ENCODE measurements at places on chromosomes 6 and 20.

DNA sequence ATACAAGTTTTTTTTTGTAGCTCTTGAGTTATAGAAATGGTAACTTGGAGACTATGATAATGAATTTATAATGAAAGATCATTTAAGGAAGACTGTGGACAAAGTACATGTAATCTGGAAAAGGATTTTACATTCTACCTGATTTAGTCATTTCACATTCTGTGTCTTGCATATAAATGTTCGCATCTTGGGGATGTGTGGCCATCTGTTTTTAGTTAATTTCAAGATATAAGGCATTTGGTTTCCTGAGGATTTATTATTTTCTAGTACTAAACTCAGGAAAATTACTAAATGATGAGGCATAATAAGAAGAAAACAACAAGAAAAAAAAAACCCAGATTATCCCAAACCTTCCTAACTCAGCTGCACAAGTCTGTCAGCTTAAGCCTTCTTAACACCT lies 112.7 kb upstream of the PRL start:
- no peak for DNase-seq

- no peak for DNase-seq
Observed at GRCh38 chr6:7624796-7625710, 35.1 kb downstream of the SNRNP48 start.

DNA sequence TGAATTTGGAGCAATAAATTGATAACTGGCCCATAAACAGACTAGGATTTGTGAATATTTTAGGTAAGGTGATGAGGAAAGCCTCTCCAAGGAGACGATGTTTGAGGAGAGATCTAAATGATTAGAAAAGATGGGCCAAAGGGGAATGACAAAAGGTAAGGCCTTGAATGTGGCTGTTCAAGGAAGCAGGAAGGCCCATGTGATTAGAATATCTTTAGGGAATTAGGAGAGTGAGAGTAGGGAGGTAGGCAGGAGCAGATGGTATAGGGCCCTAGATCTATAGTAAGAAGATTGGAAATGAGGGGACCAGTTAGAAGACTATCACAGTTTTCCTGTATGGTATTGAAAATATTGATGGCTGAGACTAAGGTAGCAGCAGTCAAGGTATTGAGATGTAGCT lies 6.7 kb downstream of the HSF2 start:
- DNase-seq: no peak

DNA sequence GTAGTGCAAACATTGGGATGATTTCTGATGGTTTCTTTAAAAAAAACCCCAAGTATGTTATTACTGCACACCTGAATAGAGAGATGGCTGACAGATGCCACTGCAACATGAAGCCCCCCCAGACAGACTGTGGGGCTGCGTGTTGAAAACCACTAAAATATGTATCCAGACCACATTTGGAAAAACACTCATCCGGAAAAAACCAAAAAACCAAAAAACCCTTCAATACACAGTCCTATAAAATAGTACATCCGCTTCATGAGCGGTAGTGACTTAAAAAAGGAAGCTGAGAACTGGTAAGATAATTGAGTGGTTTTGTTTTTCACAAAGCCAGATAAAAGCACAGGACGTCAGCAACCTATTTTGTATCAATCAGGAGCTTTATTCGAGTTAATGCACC lies 47.1 kb upstream of the EDN3 start:
- no peak for DNase-seq

Data from hepatocyte (in vitro differentiated cells).